Central memory CD4-positive, alpha-beta T cell (primary cell): ENCODE measurements at places on chromosomes 4 and X.

DNA sequence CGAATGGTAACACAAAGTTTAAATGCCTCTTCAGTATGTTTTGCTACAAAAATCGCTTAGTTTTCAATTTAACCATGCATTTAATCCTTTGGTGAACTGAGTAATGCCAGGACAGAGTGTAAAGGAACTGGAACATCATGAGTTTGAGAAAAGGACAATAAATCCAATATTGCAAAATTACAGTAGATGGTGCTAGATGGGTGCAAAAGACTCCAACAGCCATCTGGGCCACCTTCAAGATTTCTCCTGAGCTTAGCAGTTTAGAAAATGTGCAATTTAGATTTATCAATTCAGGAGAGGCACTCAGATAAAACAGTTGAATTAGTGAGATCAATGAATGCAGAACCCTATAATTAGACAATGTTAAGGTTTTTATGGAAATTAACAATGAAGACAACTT, 33.2 kb upstream of the MID1IP1 start:
- peak; percentile 12 for DNase-seq

DNA sequence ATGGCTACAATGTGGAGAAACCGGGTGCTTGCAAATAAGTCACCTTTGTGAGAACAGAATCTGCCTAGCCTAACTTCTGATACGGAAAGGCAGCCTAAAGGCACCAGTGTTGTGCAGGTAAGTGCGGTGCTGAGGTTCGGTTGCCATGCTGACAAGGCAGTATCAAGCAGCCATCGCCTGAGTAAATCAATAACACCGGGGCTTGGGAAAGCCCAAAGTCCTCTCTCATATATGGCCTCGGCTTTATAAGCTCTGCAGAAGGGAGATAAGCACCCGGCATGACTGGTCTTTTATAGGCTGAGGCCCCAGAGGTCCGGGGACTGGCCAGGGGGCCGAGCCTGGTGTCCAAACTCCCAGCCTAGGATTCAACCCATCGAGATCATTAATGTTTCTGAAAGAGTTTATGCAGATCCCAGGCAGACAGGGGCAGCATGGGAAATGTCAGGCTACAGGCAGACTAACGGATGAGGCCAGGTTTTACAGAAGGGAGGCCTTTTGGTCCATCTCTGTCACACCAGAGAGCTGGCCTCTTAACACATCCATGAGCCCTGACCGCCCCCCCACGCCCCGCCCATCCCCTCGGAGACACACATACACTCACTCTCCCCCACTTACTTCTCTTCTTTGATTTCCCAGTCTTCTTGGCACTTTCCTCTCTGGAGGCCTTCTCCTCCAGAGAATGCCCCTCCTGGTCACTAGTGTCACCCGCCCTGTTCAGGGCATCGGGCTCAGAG, 38.5 kb downstream of the ELF4 start:
- DNase-seq, result no peak

- DNase-seq, result peak; percentile 28
Observed at GRCh38 chr4:86891762-86892635, at the start of gene C4orf36. Gene C4orf36, minus strand, starts transcription at chr4:86892422. Its CDS starts 902 bp downstream, at chr4:86891520.

- DNase-seq, result no peak
Observed at GRCh38 chr4:10810411-10810810, 125.8 kb upstream of the CLNK start.

- DNase-seq, result no peak
Observed at GRCh38 chrX:16633754-16634153, 16.2 kb upstream of the S100G start.

- no peak for DNase-seq
Observed at GRCh38 chrX:47483306-47484268, 565 bp upstream of the ZNF41 start.

DNA sequence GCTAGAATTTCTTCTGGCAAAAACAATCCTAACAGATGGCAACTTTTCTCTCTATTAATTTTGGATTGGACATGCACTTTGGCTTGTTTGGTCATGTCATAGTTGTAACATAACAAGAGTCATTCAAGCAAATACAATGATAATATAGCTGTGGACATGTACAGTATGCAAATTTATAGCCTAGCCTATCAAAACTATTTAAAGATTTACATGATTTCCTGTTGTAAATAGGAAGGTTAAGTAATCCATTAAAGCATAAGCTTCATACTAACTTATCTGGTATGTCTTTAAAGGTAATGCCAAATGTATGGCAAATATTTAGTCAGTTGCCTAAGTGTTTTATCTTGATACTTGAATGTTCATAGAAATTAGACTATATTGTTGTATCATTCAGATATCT, 45.3 kb downstream of the RPA4 start:
- DNase-seq, result no peak

DNA sequence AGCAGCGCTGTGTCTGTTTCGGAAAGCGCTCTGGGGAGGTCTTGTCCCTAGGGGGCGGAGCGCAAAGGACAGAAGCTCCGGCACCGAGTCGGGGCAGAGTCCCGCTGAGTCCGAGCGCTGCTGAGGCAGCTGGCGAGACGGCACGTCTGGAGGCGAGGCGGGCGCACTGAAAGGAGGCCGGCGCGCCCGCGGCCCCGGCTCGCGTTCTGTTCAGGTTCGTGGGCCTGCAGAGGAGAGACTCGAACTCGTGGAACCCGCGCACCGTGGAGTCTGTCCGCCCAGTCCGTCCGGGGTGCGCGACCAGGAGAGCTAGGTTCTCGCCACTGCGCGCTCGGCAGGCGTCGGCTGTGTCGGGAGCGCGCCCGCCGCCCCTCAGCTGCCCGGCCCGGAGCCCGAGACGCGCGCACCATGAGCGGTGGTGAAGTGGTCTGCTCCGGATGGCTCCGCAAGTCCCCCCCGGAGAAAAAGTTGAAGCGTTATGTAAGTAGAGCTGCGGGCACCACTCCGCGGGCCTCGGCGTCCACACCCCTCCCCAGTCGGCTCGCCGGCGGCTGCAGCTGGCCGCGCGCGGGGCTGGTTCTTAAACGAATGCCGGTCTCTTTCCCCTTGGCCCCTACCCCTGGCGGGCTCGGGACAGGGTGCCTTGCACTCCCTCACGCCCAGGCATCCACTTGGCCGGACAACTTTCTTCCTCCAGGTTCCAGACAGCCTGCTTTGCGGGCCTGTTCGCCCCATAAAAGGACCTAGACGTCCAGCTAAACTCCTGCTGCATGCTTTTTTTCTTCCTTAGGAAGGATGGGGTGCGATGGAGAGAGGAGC, at the start of gene GAB1:
GAB1 (plus strand) TSS at position 96 of the 819 bp plus-strand sequence; CDS start at position 409, 313 bp downstream.
- DNase-seq, result no peak

DNA sequence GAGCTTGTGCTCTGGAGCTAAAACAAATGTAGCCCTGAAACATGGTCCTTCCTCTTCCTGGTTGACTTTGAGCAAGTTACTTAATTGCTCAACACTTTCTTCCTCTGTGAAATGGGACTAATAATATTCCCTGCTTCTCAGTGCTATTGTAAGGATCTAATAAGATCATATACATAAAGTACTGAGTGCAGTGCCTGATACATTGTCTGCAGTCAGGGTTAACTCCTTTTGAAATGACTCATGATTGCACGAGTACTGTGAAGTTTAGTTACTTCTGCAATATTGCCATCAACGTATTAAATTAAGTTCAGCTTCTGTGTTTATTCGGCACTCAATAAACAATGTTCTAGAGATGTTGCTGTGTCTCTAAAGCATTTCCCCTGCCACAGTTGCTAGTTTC, 91.8 kb upstream of the HPRT1 start:
- DNase-seq, result no peak

GRCh38 chrX:135324463-135324862, 15.2 kb downstream of the ETDC start:
- no peak for DNase-seq

DNA sequence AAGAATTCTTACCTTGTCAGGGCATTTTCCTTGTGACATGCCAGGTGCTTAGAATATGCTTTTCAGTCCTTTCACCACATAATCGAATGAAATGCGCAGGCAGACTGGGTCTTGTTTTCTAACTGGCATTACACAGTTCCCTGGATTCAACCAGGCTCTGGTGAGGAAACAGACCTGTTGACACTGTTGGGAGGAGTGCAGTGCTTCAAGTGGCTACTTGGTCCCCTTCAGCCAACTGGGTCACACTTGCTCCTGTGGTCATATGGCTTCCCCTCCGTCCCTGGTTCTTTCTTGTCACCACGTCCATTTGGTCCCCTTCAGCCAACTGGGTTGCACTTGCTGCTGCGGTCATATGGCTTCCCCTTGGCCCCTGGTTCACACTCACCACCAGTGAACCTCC, 9.7 kb downstream of the SMIM20 start:
- no peak for DNase-seq

DNA sequence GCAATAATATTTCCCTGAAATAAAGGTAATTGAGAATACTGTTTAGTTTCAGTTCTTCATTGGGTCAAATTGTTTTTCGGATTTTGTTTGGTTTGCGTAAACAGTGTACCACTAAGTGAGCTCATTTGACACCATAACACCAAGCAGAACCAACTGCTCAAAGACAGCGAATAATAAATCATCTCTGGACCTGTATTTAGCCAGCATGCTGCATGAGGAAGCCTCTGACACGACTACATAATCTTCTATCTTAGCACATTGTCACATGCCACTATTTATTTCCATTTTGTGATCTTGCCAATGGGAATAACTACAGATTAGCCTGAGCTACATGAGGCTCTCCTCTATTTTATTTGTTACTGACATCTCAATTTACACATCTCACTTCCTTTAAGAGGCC, 12.1 kb upstream of the PRKG2 start:
- no peak for DNase-seq

GRCh38 chrX:44054863-44055601, 81.8 kb upstream of the NDP start:
- no peak for DNase-seq
